ENCODE measurements at places on chromosomes 1 and 21. TPM values are rescaled to one million over a fixed set of nuclear protein-coding genes. Genes with fewer than 3 reads are reported as not detected.

DNA sequence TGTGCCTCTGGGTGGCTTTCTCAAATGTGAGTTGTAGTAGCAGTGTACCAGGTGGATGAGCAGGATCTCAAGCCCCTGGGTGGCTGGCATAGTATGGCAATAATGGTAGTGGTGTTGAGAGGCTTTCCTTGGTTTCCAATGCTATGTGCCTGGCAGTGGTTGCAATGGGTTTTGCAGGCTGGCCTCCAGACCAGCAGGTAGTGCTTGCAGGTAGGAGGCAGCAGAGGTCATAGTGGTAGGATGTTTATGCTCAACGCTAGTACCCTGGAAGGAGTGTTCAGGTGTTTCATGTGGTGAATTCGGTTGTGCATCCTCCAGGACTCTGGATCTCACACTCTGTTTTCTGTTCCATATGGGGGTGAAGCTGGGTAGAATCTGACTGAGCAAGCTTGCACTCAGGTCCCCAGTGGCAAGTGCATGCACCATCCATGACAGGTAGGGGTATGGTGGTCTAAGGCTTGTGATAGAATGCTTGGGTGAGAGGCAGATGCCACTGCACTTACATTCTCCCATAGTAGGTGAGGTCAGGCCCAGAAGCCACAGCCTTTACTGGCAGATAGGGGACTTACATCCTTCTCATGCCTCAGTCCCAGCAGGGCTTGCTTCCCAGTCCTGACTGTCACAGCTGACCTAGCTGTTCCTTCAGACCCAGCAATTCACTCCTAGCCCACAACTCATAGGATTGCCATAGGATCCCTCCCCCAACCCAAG lies 410.5 kb upstream of the LRRC7 start:
- no peak for DNase-seq
- no peaks in the 10 kb centered on the region for H3K36me3 ChIP-seq
- no peaks in the 10 kb centered on the region for H3K27me3 ChIP-seq
- no peak overlapping the region for H3K4me3 ChIP-seq
- H3K4me1 ChIP-seq = no peaks in the 10 kb centered on the region

GRCh38 chr1:58699011-58699762 lies 675 bp downstream of the MYSM1 start:
- no peak for DNase-seq
- no peaks in the 10 kb centered on the region for H3K27me3 ChIP-seq
- peak overlapping the region; percentile 64 for H3K27ac ChIP-seq
- no peaks in the 10 kb centered on the region for H3K36me3 ChIP-seq
- peaks cover 36% of the 10 kb centered on the region for H3K4me1 ChIP-seq

Gene IFNAR2
- polyA plus RNA-seq = 16.4 TPM

DNA sequence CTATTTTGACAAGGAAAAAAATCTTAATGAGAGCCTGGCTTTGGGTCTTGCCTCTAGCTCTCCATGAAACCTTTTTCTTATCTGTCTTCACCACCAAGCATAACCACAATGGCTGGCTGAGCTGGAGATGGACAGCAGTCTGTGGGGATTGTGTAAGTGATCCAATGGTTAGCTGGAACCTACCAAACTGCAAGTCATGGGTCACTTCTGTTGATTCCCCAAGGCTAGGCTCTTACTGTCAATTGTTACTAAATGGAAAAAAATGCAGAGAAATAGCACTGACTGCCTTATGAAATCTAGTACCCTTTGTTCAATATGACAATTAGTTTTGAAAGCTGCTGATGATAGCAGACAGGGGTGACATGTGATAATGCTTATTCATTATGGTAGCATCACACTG lies 359.0 kb downstream of the ST6GALNAC3 start:
- no peak for DNase-seq
- H3K27me3 ChIP-seq = no peaks in the 10 kb centered on the region
- H3K36me3 ChIP-seq = no peaks in the 10 kb centered on the region
- no peak overlapping the region for H3K4me3 ChIP-seq

DNA sequence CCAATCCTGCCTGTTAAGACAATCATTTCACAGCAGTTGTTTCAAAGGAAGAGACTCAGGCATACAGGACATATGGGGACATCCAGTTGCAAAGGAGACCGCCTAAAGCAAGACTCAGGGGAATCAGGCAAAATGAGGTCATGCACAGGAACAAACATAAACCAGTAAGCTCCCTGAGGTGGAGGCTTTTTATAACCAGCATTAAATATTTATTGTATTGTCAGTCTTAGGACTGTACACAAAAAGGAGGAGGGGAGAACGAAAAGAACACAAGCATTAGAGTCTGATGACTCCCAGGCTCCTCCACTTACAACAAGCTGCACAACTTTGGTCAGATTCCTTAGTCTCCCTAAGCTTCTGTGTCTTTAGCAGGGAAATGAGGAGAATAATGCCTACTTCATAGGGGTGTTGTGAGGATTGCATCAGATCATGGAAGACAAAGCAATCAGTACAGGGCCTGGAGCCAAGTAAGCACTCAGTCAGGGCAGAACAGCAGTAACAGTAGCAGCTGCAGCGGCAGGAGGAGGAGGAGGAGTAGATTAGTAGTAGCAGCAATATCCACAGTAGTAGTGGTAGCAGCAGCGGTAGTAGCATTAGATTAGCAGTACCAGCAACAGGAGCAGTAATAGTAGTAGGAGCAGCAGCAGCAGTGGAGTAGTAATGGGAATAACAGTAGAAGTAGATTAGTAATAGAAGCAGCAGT lies 54.2 kb upstream of the SPATA6 start:
- H3K36me3 ChIP-seq = no peaks in the 10 kb centered on the region
- H3K27ac ChIP-seq = no peak overlapping the region
- no peaks in the 10 kb centered on the region for H3K27me3 ChIP-seq
- H3K4me3 ChIP-seq = no peak overlapping the region
- DNase-seq = no peak
- no peaks in the 10 kb centered on the region for H3K4me1 ChIP-seq

- H3K27ac ChIP-seq = no peak overlapping the region
- no peaks in the 10 kb centered on the region for H3K36me3 ChIP-seq
- H3K27me3 ChIP-seq = no peaks in the 10 kb centered on the region
- H3K4me1 ChIP-seq = peaks cover 29% of the 10 kb centered on the region
Observed at GRCh38 chr1:9324246-9325096, 31.8 kb downstream of the SPSB1 start.

DNA sequence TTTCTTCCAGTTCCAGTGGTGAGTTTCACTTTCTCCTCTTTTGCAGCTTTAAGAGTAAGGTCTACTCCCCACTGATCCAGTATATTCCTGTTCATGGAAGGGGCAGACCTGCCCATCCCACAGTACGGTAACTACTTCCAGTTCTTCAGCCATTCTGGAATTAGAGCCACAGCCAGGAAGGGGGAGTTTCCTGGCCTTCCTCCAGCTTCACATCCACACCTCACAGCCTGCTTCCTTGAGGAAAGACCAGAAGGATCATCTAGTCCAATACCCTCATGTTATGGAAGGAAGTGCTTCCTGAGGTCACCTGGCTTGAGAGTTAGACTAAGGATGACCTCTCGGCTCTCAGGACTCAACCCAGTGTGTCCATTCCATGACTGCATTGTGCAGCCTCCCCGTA lies 597.8 kb downstream of the KIF26B start:
- DNase-seq = no peak
- H3K4me1 ChIP-seq = peaks cover 2% of the 10 kb centered on the region
- H3K27ac ChIP-seq = no peak overlapping the region
- H3K36me3 ChIP-seq = peaks cover 4% of the 10 kb centered on the region

Gene GPATCH4
- 35.1 TPM for polyA plus RNA-seq

Gene CHRNB2
- polyA plus RNA-seq = 0.61 TPM

GRCh38 chr21:28636752-28637691 lies 355.7 kb downstream of the LTN1 start:
- H3K4me3 ChIP-seq = no peak overlapping the region
- no peaks in the 10 kb centered on the region for H3K36me3 ChIP-seq
- H3K27me3 ChIP-seq = no peaks in the 10 kb centered on the region
- no peak overlapping the region for H3K27ac ChIP-seq
